Germinal center (tissue), 1 donor: ENCODE measurements at places on chromosomes 3 and 15.
A peak's percentile ranks its signal among the peaks of the same experiment; 100 is the strongest.

DNA sequence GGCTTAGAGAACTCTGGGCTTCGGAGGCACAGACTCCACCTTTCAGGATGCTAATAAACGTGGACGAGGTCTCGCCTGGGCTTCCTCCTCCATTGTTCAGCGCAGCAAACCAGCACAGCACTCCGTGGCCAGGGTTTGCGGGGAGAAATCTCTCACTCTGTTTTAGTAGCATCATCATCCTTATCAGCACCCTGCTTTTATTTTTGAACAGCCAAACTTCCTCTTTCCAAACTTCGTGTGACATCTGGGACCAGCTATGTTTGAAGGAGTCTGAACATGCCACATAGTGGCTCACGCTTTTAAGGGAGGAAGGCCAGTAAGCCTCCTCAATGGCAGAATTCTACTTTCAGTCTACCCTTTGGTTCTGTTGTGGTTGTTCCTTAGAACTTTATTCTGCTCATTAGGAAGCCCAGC, 149.0 kb downstream of the PGPEP1L start:
- DNase-seq = no peak

DNA sequence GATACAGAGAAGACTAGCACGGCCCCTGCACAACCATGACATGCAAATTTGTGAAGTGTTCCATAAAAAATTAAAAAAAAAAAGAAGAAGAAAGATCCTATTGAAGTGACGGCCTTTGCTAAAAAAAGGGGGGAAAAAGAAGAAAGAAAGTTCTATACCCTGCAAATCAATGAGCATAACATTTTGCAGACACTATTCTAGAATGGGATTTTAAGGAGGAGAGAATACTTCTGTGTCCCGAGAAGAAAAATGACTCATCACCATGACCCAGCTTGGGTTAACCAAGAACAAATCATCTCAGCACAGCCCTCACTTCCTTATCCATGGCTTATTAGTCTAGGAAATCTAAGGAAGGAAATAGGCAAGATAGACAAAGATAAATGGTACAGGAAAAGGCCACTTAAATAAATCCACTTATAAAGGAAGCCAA, 7.4 kb upstream of the SH3BP5 start:
- DNase-seq = no peak

- DNase-seq = no peak
Measured at GRCh38 chr3:49469037-49469935, 781 bp upstream of the DAG1 start.

DNA sequence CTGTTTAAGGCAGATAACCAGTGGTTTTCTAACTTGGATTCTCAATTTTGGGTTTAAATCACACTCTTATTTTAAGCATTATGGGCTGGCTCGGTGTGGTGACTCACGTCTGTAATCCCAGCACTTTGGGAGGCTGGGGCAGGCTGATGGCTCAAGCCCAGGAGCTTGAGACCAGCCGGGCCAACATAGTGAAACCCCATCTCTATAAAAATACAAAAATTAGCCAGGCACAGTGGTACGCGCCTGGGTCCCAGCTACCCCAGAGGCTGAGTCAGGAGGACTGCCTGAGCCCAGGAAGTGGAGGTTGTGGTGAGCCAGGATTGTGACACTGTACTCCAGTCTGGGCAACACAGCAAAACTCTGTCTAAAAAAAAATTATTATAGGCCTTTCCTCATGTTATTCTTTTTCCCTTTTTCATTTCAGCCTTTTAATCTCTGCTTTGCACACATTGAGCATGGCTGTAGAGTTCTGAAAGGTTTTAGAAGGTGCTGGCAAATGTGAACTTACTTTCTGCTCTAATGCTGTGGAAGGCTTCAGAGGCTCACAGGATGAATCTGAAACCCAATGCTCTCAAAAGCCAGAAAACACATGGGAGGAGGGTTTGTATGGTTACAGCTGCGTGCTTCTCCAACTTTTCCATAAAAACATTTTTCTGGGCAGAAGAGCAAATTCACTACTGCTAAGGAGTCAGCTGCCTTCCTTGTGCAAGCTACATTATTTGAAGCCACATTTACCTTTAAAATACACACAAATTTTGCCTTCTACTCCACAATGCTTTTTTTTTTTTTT, 32.5 kb downstream of the CHAC1 start:
- no peak for DNase-seq

DNA sequence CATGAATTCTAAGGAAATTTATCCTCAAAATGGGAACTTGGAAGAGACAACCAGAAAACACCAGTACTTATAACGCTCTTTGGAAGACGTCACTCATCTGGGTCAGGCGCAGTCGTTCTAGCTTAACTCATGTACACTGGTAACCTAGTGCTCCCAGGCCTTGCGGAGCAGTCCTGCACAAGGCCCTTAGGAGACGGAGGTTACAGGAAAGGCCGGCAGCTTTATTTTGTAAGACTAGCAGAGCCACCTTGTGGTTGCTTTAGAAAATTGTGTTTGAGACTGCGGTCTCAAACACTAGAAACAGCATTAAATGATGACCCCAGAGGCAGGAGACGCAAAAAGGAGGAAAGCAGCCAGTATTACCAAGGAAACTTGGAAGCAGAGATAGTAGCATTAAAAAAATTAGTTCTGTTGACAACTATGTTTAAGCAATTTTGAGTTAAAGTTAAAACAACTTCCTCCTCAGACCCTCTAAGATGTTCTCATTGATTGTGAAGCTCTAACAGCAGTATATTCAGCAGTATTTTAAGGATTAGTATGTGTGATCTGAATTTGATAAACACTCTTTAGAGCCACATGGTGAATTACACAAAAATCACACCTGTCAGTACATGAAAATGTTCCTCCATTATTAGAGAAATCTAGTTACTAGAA, 141.9 kb upstream of the C2CD4B start:
- DNase-seq = peak; percentile 40

- peak; percentile 75 for DNase-seq
Measured at GRCh38 chr15:77538027-77538451, 94.7 kb downstream of the LINGO1 start.

GRCh38 chr3:141877911-141878310, 1.5 kb downstream of the ATP1B3 start:
- DNase-seq = no peak

DNA sequence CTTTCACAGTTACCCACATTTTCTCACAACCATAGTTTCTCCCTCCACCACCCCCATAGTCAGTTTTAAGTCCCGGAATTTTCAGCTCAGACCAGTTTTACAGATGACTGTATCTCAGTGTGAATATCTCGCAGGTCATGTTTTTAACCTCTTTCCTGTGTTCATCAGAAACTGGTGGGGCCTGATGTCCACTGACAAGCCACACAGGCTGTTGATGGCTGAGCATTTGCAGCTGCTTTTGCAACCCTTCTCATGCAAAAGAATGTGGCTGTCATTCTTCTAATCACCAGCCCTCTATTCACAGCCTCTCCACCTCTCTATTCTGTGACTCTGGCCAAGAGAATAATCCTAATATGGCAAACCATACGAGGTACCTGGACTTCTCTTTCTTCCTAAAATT, 8.5 kb downstream of the GYG1 start:
- DNase-seq = no peak

DNA sequence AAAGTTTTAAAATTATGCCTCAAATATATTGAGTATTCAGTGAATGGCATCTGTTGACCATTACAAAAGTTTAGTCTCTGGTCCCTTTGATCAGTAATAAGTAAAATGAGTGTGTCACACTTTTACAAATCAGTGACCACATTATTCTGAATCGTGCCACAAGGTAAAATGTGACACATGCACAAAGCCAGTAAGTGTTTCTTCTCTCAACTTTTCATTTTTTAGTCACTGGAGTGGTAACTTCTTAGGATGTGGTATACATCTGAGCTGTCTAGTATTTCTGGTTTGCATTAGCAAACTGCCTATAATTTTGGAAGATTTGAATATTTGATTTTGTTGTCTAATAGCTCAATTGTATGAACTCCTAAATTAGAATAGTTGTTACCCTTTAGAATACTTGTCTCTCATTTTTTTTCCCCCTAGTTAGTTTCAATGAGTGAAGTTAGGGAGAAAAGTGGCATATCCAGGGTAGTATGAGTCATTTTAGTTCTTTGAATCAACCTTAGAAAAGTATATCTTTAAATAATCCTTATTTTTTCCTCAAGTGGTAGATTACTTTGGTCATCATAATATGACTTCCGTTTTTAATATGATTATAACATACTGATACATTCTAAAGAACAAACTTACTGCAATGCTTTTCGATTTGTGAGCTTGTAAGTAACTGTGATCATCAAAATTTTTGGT, 18.1 kb downstream of the DNAJC13 start:
- no peak for DNase-seq

GRCh38 chr3:153414982-153415381, 253.0 kb downstream of the RAP2B start:
- no peak for DNase-seq

DNA sequence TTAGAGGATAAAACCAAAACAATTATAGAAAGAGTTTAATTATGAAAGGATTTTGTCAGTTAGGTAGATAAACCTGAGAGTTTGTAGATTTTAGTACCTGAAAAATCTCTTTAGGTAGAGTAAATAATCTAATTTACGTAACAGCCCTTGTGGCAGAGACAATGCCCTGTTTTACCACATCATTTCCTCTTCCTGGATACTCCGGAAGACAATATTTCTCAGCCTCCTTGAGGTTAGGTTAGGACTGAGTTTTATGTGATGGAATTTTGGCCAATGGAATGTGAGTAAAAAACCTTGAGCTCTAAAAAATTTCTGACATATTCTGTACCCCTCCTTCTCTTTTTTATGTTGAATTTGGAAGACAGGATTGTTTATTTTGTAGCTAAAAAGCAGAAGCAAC, 50.7 kb upstream of the TPRG1 start:
- no peak for DNase-seq

- no peak for DNase-seq
Measured at GRCh38 chr3:9233101-9233500, 16.3 kb downstream of the SRGAP3 start.

DNA sequence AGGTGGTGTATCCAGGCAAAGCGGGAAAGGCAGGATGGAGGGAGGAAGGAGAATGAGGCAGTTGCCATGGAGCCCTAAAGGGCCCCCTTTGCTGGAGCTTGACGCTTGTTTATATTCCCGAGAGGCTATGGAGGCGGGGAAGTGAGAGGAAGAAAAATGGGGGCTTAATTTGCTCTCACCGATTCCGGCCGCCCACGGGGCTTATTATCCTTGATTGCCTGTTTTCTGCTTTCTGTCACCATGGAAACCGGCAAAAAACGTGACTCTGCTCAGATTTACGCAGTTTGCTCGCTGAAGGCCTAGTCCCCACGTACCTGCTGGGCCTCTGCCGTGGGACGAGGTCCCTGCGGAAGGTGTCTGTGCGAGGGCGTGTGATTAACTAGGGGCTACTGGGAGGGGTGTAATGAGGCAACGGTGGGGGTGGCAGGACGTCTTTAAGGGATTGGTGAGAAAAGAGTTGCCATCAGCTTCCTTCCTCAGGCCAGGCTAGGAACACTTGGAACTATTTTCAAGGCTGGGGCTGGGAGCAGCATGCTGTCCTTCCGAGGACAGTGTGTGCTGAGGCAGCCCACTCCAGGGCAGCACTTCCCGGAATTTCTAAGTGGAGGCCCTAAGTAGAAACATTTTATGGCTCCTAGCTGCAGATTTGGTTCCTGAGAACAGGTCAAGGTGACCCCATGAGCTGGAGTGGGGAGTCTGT, 110.8 kb upstream of the NDN start:
- no peak for DNase-seq

GRCh38 chr3:72319194-72320094, 528.8 kb downstream of the SHQ1 start:
- DNase-seq = no peak

GRCh38 chr15:85025516-85026251, 44.0 kb downstream of the PDE8A start:
- no peak for DNase-seq

GRCh38 chr3:46116996-46117395, 89.7 kb upstream of the XCR1 start:
- DNase-seq = no peak

GRCh38 chr15:60569596-60569995, 90.7 kb upstream of the ICE2 start:
- DNase-seq = no peak

GRCh38 chr3:151096716-151097115, 11.3 kb downstream of the MED12L start:
- no peak for DNase-seq

GRCh38 chr3:46017720-46018119, 9.6 kb downstream of the XCR1 start:
- DNase-seq = no peak

- DNase-seq = no peak
Measured at GRCh38 chr3:62970648-62971047, 95.4 kb upstream of the CADPS start.

DNA sequence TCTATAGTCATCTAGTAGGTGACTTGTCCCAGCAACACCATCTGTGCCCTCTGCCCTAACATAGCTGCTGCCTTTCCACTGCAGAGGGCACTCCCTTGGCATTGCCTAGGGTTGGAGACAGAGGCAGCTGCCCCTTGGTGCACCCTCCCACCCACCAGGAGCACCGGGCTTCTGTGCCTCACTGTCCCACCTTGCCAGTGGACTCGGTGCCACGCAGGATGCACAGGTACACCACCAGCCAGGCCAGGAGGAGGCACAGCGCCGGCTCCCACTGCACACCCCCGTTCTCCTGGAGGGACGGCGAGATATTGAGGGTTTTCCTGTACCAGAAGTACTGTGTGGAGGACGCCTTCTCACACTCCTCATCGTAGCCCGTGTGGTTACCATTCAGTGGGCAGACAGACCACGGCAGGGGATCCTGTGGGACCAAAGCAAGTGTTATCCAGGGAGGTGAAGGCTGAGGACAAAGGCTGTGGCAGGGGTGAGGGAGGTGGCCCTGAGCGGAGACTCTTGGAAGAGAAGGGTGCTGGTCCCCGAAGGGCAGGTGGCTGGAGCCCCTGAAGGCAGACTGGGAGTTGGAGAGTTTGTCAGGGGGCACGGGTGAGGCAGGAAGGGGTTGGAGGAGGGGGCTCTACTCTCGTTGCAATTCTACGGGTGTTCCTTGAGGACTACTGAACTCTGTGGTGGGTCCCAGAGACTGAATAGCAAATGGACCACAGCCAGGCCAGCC, 20.6 kb downstream of the SLC6A20 start:
- DNase-seq = no peak

DNA sequence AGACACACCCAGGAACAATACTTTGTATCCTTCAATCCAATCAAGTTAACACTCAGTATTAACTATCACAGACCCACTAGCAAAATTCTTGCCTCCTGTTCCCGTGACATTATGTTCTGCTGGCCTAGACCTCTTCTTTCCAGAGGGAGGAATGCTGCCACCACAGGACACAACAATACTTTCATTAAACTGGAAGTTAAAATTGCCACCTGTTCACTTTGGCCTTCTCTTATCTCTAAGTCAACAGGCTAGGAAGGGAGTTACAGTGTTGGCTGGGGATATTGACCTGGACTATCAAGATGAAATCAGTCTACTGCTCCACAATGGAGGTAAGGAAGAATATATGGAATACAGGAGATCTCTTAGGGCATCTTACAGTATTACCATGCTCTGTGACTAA, 1000.4 kb upstream of the GBE1 start:
- DNase-seq = no peak

- no peak for DNase-seq
Measured at GRCh38 chr15:78291698-78292097, 7.7 kb downstream of the SKIC8 start.

- no peak for DNase-seq
Measured at GRCh38 chr15:100094127-100094510, 247.7 kb downstream of the ADAMTS17 start.
